ENCODE measurements at places on chromosomes 1 and 21. TPM values are rescaled to one million over a fixed set of nuclear protein-coding genes. Genes with fewer than 3 reads are reported as not detected.

DNA sequence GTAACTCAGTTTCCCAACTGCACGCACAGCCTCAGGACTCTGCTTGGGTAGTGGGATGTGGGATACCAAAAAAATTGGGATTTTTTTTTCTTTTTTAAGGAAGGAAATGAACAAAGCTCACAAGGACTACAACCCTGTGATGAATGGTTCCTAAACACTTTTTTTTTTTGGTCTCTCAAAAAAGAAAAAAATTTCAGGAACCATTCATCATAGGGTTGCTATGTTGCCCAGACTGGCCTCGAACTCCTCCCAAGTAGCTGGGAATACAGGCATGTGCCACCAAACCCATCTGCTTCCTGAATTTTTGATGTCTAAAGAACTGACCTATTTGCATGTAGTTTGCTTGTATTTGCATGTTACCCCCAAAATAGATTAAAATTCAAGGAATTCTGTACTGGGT, 6.8 kb downstream of the MINDY1 start:
- DNase-seq: no peak

DNA sequence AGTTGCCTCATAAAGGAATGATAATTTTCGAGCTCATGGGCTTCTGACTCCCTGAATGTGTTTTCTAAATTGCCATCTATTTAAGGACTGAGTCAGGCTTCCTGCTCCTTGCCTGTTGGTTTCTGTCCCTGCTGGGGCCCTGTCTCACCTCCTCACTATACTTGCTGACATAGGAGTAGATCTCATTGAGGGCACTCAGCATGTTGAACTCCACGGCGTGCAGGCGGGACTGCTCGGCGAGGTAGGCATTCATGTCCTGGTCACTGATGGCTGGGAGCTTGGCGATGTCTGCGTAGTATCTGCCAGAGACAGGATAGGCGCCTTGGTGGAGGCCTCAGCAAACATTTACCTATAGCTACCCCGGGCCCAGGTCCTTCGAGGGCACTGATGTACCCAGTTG, 116.9 kb upstream of the CD34 start:
- DNase-seq: no peak

DNA sequence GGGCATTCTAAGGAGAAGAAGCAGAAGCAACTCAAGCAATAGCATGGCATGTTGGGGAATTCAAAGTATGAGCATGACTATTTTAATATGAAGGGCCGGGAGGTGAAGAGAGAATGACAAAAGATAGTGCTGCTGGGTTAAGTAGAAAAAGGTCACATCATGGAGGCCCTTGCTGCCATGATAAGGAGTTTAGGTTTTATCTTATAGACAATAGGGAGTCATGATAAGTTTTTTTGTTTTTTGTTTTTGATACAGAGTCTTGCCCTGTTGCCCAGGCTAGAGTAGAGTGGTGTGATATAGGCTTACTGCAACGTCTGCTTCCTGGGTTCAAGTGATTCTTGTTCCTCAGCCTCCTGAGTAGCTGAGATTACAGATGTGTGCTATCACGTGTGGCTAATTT, 3.1 kb downstream of the BNIPL start:
- DNase-seq: no peak

- DNase-seq: no peak
Observed at GRCh38 chr21:32278103-32278502, 746 bp downstream of the MIS18A start.

GRCh38 chr1:204714861-204715511, 29.4 kb upstream of the LRRN2 start:
- DNase-seq: no peak

- DNase-seq: no peak
Observed at GRCh38 chr1:92419642-92420041, 67.1 kb downstream of the GFI1 start.

- no peak for DNase-seq
Observed at GRCh38 chr1:81228926-81229325, 571.8 kb upstream of the ADGRL2 start.

- no peak for DNase-seq
Observed at GRCh38 chr1:19096036-19096833, 113.8 kb downstream of the UBR4 start.

DNA sequence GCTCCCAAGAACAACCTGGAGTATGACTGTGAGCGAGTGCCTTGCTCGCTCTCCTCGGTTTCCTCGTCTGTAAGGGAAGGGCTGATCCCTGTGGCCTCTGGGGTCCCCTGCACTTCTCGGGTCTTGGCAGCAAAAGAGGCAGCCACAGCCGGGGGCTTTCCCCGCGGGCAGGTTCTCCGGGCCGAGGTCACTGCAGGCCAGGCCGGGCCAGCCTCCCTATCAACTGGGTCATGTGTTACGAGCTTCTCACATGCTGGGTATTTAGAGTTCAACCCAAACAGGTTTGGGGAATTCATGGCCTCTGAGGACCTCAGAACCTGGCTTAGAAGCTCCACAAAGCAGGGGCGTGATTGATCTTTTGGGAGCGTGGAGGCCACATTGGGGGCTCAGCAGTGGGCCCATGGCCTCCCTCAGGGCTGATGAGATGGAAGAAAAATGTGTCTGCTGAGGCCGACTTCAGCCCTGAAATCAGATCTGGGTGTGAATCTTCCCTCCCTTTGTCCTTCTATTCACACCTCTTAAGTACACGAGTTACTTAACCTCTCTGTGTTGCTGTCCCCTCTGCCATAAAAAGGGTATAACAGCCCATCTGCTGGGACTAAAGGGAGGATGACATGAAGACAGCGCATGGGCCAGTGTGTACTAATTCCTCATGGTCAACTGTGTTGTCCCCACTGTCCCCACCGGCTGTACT, 103.7 kb downstream of the PRDM2 start:
- no peak for DNase-seq

- no peak for DNase-seq
Observed at GRCh38 chr1:184734980-184735379, 19.7 kb downstream of the EDEM3 start.

DNA sequence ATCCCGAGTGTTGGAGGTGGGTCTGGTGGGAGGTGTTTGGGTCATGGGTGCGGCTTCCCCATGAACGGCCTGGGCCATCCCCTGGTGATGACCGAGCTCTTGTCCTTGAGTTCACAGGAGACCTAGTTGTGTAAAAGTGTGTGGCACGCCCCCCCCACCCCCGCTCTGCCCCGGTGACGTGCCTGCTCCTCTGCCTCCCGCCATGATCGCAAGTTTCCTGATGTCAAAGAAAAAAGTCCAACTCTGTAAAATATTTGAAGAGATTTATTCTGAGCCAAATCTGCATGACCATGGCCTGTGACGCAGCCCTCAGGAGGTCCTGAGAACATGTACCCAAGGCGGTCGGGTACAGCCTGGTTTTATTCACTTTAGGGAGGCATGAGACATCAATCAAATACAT, 125.1 kb upstream of the COL6A1 start:
- DNase-seq: no peak

DNA sequence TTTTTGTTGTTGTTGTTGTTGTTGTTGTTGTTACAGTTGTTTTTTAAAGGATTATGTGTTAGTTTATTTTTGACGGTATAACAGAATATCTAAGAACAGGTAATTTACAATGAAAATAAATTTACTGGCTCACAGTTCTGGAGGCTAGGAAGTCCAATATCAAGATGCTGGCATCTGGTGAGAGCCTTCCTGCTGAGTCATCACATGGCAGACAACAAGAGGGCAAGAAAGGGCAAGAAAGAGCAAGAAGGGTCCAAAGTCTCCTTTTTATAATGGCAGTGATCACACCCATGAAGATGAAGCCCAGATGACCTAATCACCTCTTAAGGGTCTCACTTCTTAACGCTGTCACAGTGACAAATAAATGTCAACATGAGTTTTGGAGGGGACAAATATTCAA, 142.1 kb downstream of the NEGR1 start:
- DNase-seq: no peak

GRCh38 chr1:53644909-53645689, 93.9 kb downstream of the GLIS1 start:
- DNase-seq: no peak

DNA sequence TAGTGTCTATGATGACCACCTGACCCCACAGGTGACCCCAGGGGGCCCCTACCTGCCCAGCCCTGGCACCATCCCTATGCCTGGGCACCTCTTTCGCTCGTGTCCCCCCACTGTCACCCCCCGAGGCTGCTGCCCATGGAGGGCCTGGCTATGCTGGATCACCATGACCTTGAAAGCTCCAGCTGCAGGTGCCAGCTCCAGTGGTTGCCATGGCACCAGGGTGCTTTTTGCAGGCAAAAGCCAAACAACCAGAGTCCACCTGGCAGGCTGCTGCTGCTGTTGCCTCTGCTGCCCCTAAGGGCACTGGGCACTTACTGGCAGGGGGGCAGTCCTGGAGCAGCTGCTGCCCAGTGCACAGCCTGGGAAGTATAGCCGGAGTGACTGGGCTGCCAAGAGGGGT, 21.7 kb downstream of the ETNK2 start:
- DNase-seq: no peak

- no peak for DNase-seq
Observed at GRCh38 chr1:24921412-24921811, 8.7 kb downstream of the RUNX3 start.

DNA sequence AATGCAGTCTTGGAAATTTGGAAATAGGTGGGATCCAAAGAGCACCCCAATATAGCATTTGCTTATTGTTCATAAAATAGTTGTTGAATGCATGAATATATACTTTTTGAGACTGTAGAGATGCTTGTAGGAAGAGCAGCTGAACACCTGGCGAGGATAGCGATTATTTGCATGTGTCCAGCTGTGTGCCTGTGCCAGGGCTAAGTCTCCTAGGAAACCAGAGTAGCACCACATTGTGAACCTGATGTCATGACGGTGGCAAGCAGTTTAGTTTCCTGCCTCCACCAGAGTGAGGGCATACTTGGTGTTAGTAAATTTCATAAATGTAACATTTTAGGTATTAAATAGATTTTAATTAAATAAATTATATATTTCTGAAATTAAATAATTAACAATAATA, 37.3 kb upstream of the IRF2BP2 start:
- no peak for DNase-seq

- DNase-seq: no peak
Observed at GRCh38 chr1:162080472-162081015, 11.1 kb downstream of the NOS1AP start.

- DNase-seq: no peak
Observed at GRCh38 chr1:221748981-221749380, 7.1 kb upstream of the DUSP10 start.

- DNase-seq: no peak
Observed at GRCh38 chr1:10676963-10677362, 119.5 kb downstream of the CASZ1 start.

GRCh38 chr1:44238660-44239059, 25.4 kb downstream of the DMAP1 start:
- DNase-seq: no peak

- DNase-seq: no peak
Observed at GRCh38 chr1:201190624-201191051, at the start of gene IGFN1. IGFN1 (plus strand) TSS chr1:201190824; CDS start chr1:201193294, 2,470 bp downstream.

GRCh38 chr1:175377394-175377793, 184.8 kb upstream of the KIAA0040 start:
- no peak for DNase-seq

DNA sequence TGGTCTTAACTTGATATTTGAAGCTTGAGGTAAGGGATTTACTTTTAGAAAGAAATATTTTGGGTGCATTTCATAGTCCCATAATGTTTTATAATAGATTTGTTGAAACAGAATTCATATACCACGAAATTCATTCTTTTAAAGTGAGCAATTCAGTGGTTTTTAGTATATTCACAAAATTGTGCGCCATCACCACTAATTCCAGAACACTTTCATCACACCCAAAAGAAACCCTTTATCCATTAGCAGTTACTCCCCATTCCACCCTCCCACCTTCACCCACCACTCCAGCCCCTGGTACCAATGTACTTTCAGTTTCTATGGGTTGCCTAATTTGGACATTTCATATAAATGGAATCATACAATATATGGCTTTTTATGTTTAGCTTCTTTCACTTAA, 38.9 kb upstream of the DMRTB1 start:
- DNase-seq: no peak

DNA sequence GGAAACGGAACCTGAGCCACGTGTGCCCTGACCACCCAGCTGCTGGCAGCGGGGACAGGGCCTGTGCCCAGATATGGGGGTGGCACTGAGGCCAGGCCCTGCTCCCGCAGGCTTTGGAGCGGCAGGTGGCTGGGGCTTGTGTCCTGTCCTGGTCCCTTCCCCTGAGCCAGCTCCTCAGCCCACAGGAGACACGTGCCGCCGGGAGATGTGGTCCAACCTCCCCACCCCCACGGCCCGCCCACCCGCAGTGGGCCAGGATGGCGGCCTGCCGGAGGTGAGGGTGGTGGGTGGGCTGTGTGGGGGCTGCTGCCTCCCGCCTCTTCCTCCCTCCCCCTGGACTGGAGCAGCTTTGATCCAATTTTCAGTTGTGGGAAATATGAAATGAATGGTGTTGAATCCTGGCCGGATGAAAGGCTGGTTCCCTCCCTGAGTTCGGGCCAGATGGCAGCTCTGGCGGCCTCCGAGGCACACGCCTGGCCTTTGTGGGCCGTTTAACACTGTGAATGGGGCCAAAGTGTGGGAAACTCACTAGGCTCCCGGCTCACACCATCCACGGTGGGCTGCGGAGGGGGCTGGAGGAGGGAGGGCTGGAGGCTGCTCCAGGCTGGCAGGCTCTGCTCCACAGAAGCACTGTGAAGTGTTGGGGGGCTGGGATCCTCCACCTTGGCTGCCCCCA, 2.6 kb upstream of the HES5 start:
- no peak for DNase-seq

GRCh38 chr1:235336903-235337302, 8.5 kb downstream of the GGPS1 start:
- no peak for DNase-seq

DNA sequence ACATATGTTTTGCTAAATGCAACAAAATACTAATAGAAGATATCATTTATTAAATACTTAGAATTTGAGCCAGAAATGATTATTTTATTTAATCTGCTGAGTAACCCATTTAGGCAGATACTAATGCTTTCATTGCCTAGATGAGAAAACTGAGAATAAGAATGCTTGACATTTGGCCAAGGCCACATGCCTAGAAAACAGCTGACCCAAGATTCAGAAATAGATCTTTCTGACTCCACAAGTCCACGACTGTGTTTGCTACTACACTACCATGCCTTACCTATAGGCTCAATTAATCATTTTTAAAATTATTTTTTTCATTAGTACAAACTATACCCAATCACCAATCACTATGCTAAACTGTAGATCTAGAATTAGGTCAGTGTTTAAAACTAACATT, 129.7 kb downstream of the ATP1B1 start:
- no peak for DNase-seq

CFHR4 gene
- not detected for total RNA-seq

SYPL2 gene
- 0.79 TPM for total RNA-seq

VHLL gene
- total RNA-seq: 0.57 TPM

SERPINC1 gene
- total RNA-seq: not detected

NCAM2 gene
- 0.67 TPM for total RNA-seq

OR10J4 gene
- not detected for total RNA-seq

PTPN7 gene
- total RNA-seq: 1.9 TPM

CNST gene
- total RNA-seq: 9.4 TPM

TP73 gene
- total RNA-seq: 8.1 TPM

LCE1F gene
- not detected for total RNA-seq
